SW 1271 (cell line): ENCODE measurements at places on chromosomes 12 and 14.

- no peak for DNase-seq
Observed at GRCh38 chr14:102891111-102891510, 31.4 kb upstream of the AMN start.

DNA sequence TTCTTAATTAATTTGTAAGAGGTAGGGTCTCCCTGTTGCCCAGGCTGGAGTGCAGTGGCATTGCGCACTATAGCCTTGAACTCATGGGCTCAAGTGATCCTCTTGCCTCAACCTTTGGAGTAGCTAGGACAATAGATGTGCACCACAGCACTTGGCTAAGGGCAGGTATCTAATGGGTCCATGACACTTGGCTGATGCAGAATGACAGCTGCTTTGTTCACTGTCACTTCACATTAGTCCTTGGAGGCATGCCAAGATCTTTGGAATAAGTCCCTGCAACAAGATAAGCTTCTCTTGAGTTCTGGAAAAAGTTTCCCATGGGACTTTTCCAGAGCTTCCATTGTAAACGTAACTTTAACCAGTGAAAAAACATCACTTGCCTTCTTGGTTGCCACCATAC, 23.4 kb downstream of the COQ6 start:
- DNase-seq = no peak

GRCh38 chr14:93744176-93744575, 44.1 kb downstream of the PRIMA1 start:
- DNase-seq = no peak

- DNase-seq = no peak
Observed at GRCh38 chr12:130044991-130045621, 117.2 kb upstream of the FZD10 start.

GRCh38 chr14:61551384-61551783, 143.9 kb upstream of the HIF1A start:
- DNase-seq = no peak

- DNase-seq = no peak
Observed at GRCh38 chr14:93249128-93249831, 42.2 kb downstream of the UBR7 start.

- no peak for DNase-seq
Observed at GRCh38 chr12:78060186-78060585, 229.5 kb downstream of the NAV3 start.

GRCh38 chr12:40223646-40224045, 1.2 kb upstream of the LRRK2 start:
- no peak for DNase-seq

- DNase-seq = no peak
Observed at GRCh38 chr12:94832780-94833681, 170.5 kb downstream of the NDUFA12 start.

- no peak for DNase-seq
Observed at GRCh38 chr14:65414961-65415589, 2.5 kb downstream of the FUT8 start.

GRCh38 chr14:59273737-59274136, 85.3 kb downstream of the DAAM1 start:
- no peak for DNase-seq

GRCh38 chr14:54866588-54866987, 36.0 kb downstream of the GCH1 start:
- no peak for DNase-seq

DNA sequence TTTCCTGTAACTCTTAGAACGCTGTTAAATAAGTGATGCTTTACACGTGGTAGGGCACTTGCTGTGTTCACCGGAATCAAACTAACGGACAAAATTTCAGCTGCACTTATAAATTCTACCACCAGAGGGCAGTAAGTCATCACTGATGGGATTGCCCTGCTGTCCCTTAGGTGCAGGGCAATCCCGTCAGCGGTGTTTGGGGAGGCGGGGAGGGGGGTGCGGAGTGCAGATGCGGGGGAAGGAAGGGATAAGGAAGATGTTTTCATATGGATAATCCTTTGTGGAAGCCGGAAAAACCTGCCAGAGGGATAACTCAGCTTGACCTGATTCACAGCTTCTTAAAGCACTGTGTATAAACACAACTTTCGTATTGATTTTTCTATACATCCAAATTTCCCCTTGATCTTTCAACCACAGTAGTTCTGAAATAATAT, 21.7 kb upstream of the SLC10A1 start:
- DNase-seq = peak; percentile 73

DNA sequence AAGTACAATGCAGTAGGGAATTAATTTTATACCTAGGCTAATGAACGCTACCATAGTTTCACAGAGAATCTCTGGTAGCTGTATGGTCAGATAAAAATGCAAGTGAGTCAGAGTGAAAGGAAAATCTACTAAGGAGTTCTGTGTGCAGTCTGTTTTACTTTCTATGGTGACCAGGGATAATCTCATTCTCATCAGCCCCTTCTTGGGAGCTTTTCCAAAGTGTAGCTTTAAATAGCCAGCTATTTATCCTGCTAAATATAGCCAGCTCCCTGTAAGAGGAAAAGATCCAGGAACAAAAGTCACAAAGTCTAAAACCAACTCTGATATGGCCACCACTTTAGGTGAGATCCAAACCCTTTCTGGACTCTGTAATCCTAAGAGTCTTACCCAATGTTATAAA, 75.5 kb downstream of the TMEM116 start:
- DNase-seq = no peak

GRCh38 chr14:101833045-101833444, 71.5 kb downstream of the PPP2R5C start:
- no peak for DNase-seq
